ENCODE measurements at places on chromosomes 3 and 15.
A peak's percentile ranks its signal among the peaks of the same experiment; 100 is the strongest.

- DNase-seq = no peak
Observed at GRCh38 chr15:76296849-76297248, 14.4 kb downstream of the ETFA start.

DNA sequence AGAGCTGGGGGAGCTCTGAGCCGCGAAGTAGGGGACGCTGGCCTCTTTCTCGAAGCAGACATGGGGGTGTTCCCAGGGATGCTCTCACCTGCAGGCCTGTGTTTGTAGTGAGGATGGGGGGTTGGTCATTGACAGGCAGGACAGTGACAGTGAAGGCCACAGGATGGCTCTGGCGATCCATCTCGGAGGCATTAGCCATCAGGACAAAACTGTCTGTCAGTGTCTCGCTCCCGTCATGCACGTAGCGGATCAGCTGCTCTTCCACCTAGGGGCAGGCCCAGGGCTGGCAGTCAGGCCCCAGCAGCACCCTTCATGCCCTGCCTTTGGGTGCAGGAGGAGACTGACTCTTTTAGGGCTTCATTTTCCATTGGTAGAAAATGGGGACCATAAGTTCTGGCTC, 28.0 kb downstream of the CSPG4 start:
- no peak for DNase-seq

DNA sequence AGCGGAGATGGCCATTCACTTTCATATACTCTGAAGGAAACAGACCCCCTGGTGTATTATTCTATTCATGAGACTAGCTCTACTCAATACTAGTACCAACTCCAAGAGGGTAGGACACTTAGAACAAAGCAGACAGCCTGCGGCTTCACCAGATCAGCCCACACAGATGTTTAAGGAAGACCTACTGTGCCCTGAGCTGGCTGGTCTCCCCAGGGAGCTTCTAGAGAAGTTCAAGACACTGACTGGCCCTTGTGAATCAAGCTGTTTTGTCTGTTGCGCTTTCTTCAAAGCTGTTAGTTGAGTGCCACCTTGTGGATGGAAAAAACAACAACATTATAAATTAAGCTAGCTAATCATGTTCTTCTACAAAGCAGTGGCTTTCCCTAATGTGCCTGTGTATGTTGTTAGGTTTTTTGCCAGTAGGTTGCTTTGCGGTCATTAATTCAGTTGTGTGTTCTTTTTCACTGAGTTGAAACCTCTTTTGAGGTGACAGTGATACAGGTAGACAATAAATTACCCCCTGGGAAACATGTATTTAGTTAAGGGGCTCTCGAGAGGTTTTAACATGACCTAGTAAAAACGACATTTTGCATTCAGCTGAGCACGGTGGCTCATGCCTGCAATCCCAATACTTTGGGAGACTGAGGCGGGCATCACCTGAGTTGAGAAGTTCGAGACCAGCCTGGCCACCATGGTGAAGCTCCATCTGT, 64.2 kb upstream of the MYZAP start:
- DNase-seq = peak; percentile 4

DNA sequence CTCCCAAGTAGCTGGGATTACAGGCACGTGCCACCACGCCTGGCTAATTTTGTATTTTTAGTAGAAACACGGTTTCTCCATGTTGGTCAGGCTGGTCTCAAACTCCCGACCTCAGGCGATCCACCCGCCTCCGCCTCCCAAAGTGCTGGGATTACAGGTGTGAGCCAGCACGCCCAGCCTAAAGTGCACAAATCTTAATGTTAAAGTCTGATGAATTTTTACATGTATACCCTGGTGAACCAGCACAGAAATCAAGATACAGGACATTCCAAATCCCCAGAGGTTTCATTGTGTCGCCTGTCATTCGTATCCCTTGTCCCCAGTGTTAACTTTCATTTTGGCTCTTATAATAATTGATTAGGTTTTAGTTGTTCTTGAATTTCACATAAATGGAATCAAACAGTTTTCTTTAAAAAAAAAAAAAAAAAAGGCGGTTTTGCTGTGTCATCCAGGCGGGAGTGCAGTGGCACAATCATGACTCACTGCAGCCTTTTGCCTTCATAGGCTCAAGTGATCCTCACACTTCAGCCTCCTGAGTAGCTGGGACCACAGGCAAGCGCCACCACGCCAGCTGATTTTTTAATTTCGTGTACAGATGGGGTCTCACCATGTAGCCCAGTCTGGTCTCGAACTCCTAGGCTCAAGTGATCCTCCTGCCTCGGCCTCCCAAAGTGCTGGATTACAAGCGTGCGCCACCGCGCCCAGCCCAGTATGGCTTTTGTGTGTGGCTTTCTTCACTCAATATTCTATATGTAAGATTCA, 1.5 kb upstream of the TM4SF19 start:
- no peak for DNase-seq

GRCh38 chr3:86234506-86235254, 756.3 kb downstream of the VGLL3 start:
- no peak for DNase-seq

- no peak for DNase-seq
Observed at GRCh38 chr15:92159906-92160841, 233.5 kb upstream of the ST8SIA2 start.

DNA sequence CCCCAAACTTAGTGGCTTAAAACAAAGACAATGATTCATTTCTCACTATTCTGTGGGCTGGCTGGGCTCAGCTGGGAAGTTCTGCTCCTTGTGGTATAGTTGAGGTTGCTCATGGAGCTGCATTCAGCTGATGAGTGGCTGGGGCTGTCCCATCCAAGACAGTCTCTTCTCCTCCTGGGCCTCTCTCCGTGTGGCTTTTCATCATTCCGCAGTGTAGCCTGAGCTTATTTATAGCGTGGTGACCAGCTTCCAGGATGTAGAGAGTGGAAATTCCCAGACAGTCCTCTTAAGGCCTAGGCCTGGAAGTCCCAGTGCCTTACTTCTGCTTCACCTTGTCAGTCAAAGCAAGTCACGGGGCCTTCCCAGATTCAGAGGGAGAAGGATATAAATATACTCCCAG, 136.7 kb upstream of the DAZL start:
- no peak for DNase-seq

DNA sequence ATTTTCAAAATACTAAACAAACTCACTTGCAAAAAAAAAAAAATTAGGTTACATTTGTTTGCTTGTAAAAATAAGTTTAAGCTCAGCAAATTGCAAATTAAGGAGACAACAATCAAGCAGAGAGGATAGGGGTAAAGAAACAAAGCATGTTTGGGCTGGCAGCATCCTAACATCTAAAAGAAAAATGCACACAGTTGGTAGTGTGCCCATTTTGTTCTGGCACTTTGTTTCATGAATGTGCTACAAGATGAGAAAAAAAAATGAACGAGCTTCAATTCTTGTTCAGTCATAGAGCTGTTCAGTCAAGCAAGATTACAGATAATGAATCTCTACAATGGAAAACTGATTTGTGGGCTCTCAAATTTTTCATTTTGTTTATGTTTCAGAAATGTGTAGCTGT, 17.7 kb upstream of the ZBBX start:
- DNase-seq = no peak

- DNase-seq = no peak
Observed at GRCh38 chr3:50267280-50267913, 1.6 kb upstream of the SEMA3B start.

DNA sequence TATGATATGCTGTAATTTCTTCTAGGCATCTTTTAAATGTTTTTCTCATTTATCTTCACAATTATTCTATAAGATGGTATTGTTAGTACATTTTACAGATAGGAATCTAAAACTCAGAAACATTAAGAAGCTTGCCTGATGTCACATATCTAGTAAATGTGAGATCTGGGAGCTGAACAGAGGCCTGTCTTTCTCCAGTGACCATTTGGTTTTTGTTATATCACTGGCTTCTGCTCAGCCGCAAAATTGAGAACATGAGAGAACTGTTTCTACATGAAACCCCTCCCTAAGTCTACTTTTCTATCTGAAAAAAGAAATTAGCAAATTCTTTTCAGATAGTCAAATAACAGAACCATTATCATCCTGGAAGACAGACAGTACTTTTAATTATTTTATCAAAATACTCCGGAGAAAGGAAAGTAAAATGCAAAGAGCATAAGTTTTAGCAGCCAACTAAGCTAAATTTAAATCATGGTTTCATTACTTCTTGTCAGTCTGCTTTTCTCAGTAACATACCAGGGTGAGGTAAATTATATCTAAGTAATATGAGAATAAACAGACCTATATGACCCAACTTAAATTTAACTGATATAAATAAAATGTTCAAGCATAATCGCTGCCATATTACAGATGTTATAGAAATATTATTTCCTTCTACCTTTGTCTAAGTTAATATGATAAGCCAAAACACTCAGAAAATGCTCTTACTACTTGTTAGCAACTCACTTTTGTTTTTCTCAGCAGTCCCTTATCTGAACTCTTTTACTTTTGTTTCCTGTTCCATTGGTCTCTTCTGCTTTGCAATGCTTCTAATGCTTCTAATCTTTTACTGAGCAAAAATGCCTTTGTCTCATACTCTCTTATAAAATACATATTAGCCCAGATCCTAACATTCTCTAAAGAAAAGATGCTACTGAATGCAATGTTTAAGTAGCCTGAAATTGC, 68.0 kb upstream of the MBNL1 start:
- DNase-seq = no peak

DNA sequence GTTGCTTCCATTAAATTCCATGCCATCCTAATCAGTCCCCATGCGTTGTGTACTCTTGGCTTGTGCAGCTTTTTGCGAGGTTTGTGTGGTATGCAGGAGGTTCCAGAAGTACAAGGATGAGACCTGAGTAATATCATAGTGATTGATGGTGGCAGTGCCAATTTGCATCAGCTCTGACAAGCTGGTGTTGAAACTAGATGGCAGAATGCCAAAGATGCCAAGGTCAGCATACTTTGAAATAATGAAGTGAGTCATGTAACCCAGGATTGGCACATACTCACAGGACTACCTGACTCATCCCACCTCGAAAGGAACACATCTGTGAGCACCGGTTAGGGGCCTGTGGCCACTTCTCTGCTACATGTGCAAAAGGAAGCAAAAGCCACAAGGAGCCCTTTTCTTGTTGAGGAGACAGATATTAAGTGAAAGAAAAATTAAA, 14.3 kb downstream of the KAT2B start:
- DNase-seq = peak; percentile 79

GRCh38 chr3:50483374-50483773, 20.1 kb downstream of the CACNA2D2 start:
- DNase-seq = no peak

DNA sequence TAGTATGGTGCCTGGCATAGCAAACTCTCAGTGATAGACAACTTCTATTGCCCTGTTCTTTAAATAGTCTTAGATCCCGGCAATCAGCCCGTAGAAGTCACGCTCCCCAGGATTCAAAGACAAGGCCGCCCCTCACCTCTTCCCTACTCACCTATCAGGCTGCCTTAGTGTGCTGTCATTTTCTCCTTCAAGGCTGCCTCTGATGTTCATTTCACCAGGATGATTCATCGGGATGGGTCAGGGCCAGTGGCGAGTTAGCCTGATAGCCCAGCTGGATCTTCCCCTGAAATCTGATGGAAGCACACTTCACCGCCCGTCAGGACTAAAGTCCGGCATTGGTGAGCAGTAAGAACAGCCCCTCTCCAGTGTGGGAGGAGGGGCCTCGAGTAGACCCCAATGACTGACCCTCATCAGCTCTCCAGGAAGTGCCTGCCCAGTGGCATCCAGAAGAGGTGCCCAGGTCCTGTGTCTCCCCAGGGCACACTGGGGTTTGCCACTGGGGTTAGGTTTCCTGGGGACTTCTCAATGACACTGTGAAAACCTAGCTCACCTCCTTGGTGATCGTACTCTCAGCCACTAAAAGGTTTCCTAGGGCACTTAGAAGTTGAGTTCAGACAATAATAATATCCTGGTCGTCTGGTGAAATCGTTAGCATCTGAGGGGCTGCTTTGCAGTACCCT, 37.5 kb downstream of the TPM1 start:
- DNase-seq = no peak

- no peak for DNase-seq
Observed at GRCh38 chr15:69515926-69516325, 63.3 kb downstream of the RPLP1 start.

- no peak for DNase-seq
Observed at GRCh38 chr3:170738766-170739165, 131.2 kb downstream of the RPL22L1 start.

- DNase-seq = no peak
Observed at GRCh38 chr15:75694241-75695182, 18.1 kb downstream of the CSPG4 start.

DNA sequence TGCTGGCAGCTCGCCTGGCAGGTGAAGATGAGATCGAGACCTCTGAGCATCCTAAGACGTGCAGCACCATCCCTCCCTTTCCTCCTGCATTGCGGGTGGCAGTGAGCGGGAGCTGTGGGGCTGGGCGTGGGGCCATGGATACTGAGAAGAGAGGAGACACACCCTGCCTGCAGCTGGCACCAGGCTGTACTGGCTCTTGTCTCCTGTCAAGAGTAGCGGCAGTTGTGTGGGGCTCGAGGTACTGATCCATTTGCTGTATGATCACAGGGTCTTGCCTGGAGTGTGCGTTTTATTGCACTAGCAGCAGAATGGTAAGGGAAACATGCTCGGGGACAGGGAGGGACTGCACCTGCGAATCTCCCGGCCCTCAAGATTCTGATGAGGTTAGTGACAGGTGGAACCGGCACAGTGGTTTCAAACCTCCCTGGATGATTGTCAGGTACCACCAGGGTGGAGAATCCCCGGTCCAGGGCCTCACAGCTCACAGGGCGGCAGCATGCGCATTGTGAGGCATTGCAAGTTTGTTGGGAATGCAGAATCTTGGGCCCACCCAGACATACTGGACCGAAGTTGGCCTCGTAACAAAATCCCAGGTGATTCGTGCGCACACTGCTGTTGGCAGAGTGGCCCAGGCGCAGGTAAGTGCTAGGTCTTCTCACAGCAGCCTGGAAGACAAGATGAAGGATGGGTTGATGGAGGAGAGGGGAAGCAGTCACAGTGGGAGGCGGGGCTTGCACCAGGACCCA, 14.1 kb downstream of the SYNM start:
- DNase-seq = no peak

GRCh38 chr15:37253877-37254276, 153.5 kb upstream of the MEIS2 start:
- DNase-seq = no peak

DNA sequence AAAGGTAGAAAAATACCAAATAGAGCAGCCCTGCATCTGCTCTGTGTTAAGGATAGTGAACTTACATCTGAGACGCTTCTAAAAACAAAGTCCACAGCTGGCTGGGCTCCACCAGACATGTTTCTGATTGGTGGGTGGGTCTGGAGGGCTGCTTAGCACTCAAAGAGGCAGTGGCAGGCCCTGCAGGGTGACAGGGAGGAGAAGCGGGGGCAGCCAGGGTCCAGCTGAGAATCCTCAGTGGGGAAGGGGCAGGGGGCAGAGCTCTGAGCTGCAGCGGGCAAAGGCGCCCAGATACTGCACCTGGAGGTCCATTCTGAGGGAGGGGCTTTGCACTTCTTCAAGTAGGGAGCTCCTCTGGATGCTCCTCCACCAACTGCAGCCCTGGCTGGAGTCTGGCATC, 28.1 kb downstream of the PRR23E start:
- no peak for DNase-seq

DNA sequence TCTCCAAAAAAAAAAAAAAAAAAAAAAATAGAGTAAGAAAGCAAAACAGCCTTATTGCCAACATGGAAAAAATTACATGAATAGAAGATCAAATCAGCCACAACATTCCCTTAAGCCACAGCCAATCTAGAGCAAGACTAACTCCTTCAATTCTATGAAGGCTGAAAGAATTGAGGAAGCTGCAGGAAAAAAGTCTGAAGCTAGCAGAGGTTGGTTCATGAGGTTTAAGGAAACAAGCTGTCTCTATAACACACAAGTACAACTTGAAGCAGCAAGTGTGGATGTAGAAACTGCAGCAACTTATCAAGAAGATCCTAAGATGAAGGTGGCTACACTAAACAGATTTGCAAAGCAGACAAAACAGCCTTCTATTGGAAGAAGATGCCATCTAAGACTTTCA, 9.3 kb downstream of the PARL start:
- no peak for DNase-seq
